DND-41 (cell line): ENCODE measurements at places on chromosomes 3 and 15.

- no peak for DNase-seq
- H3K36me3 ChIP-seq: no peaks in the 10 kb centered on the region
- H3K4me3 ChIP-seq: no peak overlapping the region
- H3K27me3 ChIP-seq: peaks cover 3% of the 10 kb centered on the region
- H3K4me1 ChIP-seq: no peaks in the 10 kb centered on the region
- no peak overlapping the region for H3K27ac ChIP-seq
These were observed 60.8 kb downstream of the UACA start for GRCh38 chr15:70702584-70702983.

DNA sequence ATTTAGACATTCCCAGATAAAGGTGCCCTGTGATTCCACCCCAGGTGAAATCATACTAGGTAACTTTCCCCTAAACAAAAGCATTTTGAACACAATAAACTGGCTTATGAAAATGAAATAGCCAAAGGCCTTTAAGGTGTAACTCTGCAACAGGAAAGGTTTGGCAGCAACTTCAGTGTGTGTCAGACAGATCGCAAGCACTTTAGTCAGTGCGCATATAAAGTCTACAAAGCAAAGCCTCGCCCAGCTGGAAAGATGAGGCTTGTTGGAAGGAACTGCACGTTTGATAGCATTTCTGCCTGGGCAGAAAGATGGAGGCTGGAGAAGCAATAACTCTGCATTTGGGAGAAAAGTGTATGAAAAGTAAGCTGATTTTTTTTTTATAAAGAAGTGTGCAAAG, 57.9 kb downstream of the PRICKLE2 start:
- H3K4me3 ChIP-seq: no peak overlapping the region
- DNase-seq: no peak
- H3K27ac ChIP-seq: no peak overlapping the region
- H3K27me3 ChIP-seq: no peaks in the 10 kb centered on the region
- no peaks in the 10 kb centered on the region for H3K4me1 ChIP-seq

DNA sequence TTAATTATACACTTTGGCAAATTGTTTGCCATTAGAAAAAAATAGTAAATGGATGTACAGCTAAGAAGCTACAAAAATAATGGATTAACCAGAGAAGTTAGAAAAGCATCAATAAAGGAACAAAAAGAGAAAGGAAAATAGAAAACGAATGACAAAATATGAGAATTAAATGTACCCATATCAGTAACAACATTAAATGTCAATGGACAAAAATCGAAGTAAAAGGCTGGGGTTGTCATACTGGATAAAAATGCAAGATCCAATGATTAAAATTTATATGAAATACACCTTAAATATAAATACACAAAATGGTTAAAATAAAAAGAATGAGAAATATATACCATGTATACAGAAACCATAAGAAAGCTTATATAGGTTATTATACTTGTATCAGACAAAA, 470.6 kb downstream of the OCA2 start:
- H3K27ac ChIP-seq: no peak overlapping the region
- H3K4me1 ChIP-seq: no peaks in the 10 kb centered on the region
- no peaks in the 10 kb centered on the region for H3K27me3 ChIP-seq
- no peaks in the 10 kb centered on the region for H3K36me3 ChIP-seq

- H3K4me1 ChIP-seq: no peaks in the 10 kb centered on the region
- H3K27ac ChIP-seq: no peak overlapping the region
- no peak for DNase-seq
- H3K27me3 ChIP-seq: peaks cover 21% of the 10 kb centered on the region
- no peak overlapping the region for H3K4me3 ChIP-seq
These were observed 14.8 kb downstream of the MUC13 start for GRCh38 chr3:124919756-124920155.

DNA sequence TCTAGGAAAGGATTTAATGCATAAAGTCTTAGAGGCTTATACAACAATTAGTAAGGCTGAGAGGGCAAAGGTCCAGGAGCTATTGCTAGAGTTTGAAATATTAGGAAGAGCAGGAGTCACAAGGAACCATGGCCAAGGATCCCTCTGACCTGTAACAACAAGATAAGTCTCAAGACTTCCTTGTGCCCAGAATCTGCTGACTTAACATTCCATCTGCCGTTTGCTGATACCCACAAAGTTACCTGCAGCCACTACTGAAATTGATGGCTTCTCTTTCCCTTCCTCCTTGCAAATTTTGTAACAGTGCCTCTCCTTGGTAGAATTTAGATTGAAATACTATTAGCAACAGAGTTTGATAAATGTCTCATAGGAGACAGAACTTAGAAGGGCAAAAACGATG, 4.7 kb upstream of the MYEF2 start:
- no peak for DNase-seq
- no peak overlapping the region for H3K27ac ChIP-seq
- H3K4me3 ChIP-seq: no peak overlapping the region
- peaks cover 4% of the 10 kb centered on the region; the same call in 1 of the 2 replicates for H3K4me1 ChIP-seq
- H3K27me3 ChIP-seq: no peaks in the 10 kb centered on the region

DNA sequence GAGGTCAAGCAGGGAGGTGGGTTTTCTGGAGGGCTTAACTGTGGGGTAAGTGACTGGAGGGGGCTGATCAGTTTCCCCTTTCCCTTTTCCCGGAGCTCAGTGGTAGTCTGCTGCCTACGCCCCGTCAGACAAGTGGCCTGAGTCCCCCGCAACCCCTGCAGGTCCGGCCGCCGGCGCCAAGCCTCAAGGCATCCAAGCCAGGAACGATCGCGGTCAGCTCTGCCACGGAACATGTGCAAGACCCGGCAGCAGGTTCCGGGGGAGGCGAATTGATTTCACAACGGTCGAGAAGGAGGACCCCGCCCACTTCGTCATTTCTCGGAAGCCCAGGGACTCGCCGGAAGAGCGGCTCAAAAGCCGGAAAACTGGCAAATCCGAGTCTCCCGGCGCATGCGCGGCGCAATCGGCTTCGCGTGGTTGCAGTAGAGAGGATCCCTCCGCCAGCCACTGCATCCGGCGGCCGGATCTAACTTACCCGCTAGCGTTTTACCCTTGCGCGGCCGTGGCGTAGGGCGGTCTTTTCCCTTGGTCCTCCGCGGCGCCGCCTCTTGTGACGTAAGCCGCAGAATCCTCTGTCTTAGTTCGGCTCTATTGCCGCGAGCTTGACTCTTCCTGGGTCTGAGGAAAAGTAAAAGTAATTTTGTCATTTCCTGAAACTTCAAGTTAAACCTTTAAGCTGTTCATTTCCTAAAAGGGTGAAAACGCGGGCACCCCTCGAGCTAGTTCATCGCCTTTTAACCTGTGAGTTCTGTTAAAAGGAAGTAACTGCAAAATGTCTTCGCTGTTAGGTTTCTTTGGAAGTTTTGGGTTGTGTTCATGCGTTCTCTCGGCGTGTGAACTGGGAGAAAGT, 14.9 kb upstream of the CCNL1 start:
- no peaks in the 10 kb centered on the region for H3K36me3 ChIP-seq
- peak overlapping the region; percentile 99 for H3K27ac ChIP-seq
- H3K27me3 ChIP-seq: no peaks in the 10 kb centered on the region
- H3K4me1 ChIP-seq: peaks cover 21% of the 10 kb centered on the region
- peak overlapping the region; percentile 52 for H3K4me3 ChIP-seq

DNA sequence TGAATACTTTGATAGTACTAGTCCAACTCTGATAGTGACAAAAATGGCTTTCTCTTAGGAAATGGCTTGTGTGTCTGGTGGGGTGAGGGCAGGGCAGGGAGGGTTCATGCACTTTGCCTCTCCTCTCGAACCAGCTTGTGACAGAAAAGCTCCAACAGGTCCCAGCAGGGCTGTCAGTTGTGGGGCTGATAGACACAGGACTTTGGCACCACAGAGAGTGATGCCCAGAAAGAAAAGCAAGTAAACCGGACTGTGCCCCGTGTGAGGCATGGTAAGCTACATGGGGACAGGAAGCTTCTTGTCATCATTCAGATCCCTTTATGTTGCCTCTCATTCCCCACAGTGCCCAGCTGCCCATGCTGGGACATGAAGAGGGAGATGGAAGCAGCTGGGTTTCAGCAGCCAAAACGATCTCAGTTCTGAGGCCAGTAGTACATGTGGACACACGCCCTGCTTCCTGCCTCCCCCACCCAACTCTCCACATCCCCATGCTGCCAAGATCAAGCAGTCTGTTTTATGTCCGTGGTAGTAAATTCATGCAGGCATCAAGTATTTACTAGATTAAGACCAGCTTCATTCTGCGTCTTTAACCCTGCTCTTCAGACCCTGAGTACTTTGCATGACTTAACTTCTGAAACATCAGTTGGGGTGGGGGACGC, 29.7 kb upstream of the LIPC start:
- no peaks in the 10 kb centered on the region for H3K27me3 ChIP-seq
- no peak overlapping the region for H3K27ac ChIP-seq
- DNase-seq: peak; percentile 31
- peaks cover 7% of the 10 kb centered on the region for H3K4me1 ChIP-seq

DNA sequence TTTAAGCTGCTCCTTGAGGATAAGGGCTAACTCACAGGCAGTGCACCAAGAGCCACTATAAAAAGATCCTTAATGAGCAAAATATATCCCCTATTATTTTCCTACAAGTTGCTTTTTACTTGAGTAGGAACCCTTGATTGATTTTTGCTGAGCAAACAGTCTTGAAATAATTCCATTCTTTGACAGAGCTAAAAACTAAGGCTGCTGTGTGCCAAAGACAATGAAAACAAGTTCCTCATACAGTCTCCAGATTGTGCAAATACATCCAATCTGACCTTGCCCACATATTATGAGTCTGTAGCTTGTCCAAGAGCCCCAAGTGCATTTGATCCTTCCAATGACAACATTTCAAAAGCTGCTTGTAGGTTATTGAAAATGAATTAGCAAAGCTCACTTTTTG, 15.0 kb downstream of the PRKAR2A start:
- H3K27ac ChIP-seq: no peak overlapping the region
- no peaks in the 10 kb centered on the region for H3K36me3 ChIP-seq
- no peaks in the 10 kb centered on the region for H3K4me1 ChIP-seq
- no peak overlapping the region for H3K4me3 ChIP-seq
- DNase-seq: no peak

GRCh38 chr3:193943200-193943599, 192.7 kb upstream of the HES1 start:
- H3K4me1 ChIP-seq: peaks cover under 1% of the 10 kb centered on the region; the same call in 1 of the 2 replicates
- H3K4me3 ChIP-seq: no peak overlapping the region
- DNase-seq: no peak
- H3K27me3 ChIP-seq: peaks cover 18% of the 10 kb centered on the region
- no peaks in the 10 kb centered on the region for H3K36me3 ChIP-seq

DNA sequence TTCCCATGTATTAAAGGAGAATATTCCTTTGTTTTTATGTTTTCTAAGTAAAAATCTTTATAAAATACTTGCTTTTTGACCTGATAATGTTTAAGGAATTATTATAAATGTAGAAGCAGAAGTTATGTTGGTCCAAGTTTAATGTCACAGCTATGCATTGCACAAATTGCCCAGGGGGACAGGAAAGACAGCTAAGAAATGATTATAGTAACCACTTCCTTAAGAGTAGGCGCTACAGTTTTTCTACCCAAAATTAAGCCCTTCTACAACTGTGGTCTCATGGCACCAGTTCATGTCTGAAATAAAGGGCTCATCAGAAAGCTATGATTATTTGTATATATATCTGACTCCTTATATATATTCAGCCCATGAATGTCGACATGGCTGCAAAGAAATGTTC, 176.4 kb downstream of the GBE1 start:
- no peaks in the 10 kb centered on the region for H3K27me3 ChIP-seq
- no peak overlapping the region for H3K4me3 ChIP-seq
- no peak for DNase-seq

GRCh38 chr15:69766156-69766555, 313.5 kb downstream of the RPLP1 start:
- DNase-seq: no peak
- H3K4me3 ChIP-seq: no peak overlapping the region
- H3K4me1 ChIP-seq: peaks cover 2% of the 10 kb centered on the region; the same call in 1 of the 2 replicates
- H3K36me3 ChIP-seq: no peaks in the 10 kb centered on the region
- H3K27ac ChIP-seq: no peak overlapping the region

GRCh38 chr3:108218811-108219210, 3.4 kb downstream of the IFT57 start:
- no peaks in the 10 kb centered on the region for H3K36me3 ChIP-seq
- peaks cover 38% of the 10 kb centered on the region for H3K4me1 ChIP-seq
- no peak overlapping the region for H3K27ac ChIP-seq
- no peak overlapping the region for H3K4me3 ChIP-seq
